ENCODE measurements at places on chromosomes 13 and 19.

DNA sequence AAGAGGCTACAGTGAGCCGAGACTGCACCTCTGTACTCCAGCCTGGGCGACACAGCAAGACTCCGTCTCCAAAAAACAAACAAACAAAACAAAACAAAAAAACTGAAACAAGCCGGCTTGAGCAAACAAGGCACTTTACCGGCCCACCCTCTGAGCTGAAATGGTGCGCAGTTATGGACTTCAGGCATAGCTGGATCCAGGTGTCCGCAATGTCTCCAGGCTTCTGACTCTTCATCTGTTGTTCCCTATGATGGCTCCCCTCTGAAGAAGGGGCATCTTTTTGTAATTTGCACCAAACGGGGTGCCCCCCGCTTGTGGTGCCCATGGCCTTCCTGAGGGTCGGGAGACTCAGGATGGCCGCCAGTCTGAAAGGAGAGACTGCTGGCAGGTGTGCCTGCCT, 6.2 kb downstream of the C2CD4C start:
- DNase-seq, result no peak

GRCh38 chr19:32692727-32693061, 1.1 kb downstream of the NUDT19 start:
- no peak for DNase-seq

DNA sequence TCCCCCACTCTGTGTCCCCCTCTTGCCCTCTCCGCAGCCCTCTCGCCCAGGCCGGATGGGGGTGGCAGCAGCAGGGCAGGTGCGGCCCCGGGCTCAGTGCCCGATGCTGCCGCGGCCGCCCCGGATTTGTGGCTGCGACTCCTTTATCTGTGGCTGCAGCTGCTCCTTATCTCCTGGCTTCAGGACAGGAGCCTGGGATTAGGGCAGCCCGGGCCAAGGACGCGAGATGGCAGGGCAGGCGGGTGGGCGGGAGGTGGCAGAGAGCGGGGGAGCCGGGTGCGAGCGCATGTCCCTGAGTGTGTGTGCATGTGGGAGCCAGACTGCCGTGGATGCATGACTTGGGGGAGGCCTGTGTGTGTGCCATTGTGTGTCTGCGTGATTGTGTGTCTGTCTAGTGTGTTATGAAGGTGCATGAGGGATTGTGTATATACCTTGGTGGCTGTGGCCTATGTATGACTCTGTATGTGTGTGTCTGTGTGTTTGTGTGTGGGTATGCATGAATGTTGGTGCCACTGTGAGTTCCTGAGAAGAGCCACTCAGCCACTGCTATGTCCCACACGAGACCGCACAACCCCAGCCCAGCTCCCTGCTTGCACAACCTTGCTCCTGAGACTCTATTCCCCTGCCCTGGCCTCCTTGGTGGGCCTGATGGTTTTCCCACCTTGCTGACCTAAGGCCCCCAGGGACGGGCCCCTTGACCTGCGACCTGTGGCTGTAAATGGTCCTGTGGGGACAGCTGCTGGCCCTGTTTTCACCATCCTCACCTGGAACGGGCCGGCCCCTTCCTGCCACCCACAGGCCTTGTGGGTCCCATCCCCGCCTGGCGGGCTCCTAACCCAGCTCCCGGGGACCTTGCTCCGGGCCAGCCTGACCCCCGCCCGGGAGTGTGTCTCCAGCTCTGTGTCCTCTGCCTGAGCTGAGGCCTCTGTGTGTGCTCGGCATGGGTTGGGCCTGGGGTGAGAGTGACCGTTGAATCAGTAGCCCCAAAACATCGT, 5.3 kb upstream of the NRTN start:
- no peak for DNase-seq

GRCh38 chr19:7748171-7748570, 837 bp upstream of the CD209 start:
- DNase-seq, result no peak

DNA sequence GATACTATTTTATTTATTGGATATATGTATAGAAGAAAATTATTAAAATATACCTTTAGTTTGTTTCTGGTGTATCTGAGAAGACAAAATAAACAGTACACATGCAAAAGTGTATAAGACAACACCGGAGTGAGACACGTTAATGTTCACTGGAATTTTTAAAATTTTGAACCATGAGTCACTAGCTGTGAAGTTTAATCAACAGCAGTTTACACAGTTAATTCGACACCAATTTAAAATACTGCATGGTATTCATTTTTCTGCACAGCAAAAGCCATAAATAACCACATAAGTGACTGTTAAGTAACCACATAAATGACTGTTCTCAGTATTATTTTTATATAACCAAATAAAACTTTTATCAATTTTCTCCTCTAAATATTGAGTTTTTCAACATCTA, 418.7 kb upstream of the NBEA start:
- DNase-seq, result no peak

- peak; percentile 62 for DNase-seq
Measured at GRCh38 chr19:38877781-38878574, at the start of gene RINL. Gene RINL, minus strand, starts transcription at chr19:38878275. Its CDS starts 1,533 bp downstream, at chr19:38876742.

- DNase-seq, result no peak
Measured at GRCh38 chr13:75554981-75555380, 5.4 kb downstream of the UCHL3 start.

- no peak for DNase-seq
Measured at GRCh38 chr19:47499371-47499770, 15.4 kb upstream of the KPTN start.

DNA sequence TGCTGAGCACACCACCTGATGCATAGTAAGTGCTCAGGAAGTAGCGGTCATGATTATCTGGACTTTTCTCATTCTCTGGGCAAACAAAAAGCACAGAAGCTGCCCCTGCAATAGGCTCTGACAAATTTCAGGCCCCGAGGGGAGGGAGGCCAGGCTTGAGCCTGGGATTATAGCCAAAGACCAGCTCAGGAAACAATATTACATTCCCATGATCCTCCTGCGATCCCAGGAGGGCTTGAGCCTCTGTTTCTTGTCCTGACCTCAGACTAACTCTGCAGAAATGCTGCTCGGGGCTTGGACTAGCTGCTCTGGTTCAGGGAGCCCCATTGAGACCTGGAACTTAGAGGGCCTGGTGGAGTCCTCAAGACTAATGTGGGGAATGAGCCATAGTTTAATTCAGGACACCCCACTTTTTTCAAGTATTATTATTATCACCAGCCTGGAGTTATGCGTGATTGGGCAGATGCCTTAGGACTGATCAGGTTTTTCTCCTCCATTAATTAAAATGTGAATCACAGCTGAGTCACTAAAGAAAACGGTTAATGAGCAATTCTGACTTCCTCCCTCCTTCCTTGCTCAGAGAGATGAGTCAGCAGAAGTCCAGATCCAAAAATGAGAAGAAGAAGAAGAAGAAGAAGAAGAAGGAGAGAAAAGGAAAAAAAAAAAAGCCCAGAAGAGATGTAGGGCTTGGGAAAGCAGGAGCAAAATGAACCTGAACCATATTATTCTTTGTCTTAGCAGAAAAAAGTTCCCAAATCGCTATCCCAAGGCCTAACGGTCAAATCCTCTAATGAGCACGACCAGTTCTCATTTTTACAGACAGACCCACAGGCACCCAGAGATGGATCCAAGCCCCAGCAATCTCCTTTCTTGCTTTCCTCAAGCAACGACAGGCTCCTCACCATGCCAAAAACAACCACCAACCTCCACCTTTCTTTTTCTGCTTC, 107.2 kb downstream of the CACNA1A start:
- no peak for DNase-seq

DNA sequence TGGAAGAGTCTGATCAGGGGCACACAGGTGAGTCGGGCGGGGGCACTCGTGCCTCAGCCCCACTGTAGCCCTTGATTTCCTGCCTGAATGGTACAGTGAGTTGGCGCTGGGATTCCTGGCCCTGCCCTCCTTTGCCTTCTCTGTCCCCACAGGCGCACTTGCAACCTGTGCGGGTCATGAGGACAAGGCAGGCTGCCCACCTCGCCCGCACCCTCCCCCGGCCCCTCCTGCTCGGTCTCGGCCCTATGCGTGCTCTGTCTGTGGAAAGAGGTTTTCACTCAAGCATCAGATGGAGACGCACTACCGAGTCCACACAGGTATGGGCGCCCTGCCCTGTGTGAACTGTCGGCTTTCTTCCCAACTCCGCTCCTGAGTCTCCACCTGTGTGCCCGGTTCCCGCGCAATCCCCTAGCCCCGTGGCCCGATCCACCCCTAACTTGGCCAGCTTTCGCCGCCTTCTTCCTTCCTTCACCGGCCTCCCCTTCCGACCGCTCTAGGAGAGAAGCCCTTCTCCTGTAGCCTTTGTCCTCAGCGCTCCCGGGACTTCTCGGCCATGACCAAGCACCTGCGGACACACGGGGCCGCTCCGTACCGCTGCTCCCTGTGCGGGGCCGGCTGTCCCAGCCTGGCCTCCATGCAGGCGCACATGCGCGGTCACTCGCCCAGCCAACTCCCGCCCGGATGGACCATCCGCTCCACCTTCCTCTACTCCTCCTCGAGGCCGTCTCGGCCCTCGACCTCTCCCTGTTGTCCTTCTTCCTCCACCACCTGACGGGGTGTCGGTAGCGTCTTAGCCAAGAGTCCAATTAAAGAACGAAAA, 1.6 kb upstream of the KMT2B start:
- DNase-seq, result no peak

DNA sequence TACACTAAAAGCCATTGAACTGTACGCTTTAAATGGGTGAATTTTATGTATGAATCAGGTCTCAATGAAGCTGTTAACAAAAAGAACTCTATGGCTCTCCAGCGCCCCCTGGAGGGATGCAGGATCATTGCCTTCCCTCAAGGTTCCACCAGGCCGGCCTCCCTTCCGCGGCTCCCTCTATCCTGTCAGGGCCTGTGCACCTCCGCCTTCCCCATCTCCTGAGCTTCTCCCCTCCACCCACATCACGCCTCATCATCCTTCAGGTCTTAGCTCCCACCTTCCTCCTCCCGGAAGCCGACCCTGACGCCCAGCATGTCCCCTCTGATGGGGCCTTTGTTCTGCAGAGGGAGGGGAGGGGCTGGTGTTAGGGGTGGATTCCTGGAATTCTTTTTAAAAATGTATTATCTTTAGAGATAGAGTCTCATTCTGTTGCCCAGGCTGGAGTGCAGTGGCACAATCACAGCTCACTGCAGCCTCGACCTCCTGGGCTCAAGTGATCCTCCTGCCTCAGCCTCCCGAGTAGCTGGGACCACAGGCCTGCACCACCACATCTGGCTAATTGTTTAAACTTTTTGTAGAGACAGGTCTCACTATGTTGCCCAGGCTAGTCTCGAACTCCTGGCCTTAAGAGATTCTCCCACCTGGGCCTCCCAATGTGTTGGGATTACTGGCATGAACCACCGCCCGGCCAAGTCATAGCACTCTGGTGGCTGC, 27.7 kb downstream of the MEIS3 start:
- DNase-seq, result peak; percentile 79

GRCh38 chr19:8302357-8302691, 5.8 kb downstream of the CD320 start:
- no peak for DNase-seq

DNA sequence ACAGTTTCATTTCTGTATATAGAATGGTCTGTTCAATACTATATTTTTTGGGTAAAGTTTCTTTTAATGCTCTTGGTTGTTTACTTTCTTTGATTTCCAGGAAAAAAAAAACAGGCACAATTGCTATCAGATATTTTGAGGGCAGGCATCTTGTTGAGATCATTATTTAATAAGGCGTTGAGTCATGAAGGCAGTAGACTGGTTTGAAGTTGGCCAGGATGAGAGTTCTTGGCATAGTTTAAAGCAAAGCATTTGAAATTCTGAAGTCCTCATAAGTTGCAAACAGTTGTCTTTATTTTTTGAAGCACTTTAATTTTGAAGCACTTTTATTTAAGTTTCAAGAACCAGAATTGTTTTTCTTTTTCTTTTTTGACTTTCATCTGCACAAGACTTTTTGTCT, 2.6 kb upstream of the ZNF175 start:
- DNase-seq, result no peak

DNA sequence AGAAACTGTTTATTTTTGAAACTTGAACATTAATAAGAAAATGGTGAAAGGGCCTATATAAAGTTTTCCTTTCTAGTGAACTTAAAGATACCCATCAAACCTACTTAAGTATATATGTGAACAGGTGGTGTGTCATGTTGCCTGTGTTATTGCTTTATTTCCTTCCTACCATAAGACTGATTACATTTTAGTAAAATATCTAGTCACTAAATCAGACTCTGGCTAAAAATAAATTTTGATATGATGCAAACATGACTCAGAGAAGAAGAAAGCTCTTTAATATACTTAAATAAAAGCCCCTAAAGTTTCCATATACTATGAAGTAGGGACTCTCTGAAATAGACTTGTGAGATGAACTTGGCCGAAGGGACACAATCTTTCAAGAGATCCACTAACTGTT, 35.1 kb upstream of the FBXL3 start:
- no peak for DNase-seq

- peak; percentile 38 for DNase-seq
Measured at GRCh38 chr19:49335071-49335783, at the start of gene CD37. Gene CD37, plus strand, starts transcription at chr19:49335406. Its CDS starts 135 bp downstream, at chr19:49335541.

GRCh38 chr13:113794764-113795173, 35.7 kb downstream of the TMEM255B start:
- no peak for DNase-seq

DNA sequence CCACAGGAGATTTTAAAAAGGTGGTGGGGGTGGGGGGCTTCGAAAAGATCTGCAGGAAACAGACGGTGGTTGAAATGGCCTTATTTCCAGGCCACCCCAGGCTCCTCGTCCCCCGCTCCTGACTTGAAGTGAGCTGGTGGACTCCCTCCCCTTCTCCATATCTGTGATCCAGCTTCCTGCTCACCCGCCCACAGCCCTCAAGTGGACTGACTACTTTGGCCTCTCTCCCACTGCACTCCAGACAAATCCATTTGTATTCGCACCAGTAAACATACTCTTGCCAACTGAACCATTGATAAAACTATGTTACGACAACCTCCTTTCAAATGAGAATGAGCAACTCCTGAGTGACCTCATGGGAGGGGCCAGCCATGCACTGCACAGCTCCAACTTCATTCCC, 259.5 kb downstream of the COL4A1 start:
- no peak for DNase-seq

- DNase-seq, result no peak
Measured at GRCh38 chr19:1655131-1655981, 2.9 kb upstream of the TCF3 start.

DNA sequence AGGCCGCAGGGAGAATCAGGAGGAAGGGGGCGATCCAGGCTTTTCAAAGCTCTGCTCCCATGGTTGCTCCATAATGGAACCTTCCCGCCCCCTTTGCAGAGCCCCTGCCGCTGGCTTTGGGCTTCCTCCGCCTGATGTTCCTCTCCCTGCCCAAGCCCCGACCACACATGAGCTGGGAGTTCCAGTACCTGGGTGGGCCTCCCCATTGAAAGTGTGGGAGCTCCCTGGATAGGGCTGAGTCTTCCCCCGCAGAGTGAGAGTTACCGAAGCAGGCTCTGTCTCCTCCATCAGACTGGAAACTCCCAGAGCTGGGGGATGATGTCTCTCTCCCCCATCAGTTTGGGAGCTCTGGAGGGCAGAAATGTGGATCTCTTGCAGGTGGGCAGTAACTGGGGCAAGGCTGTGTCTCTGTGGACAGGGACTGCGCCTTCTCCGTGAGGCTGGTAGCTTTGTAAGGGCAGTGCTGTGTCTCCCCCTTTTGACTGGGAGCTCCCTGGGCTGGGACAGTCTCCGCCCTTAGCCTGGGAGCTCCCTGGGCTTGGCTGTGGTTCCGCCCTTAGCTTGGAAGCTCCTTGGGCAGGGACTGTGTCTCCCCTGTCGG, 722 bp downstream of the DCAF15 start:
- DNase-seq, result no peak

GRCh38 chr13:80844164-80844563, 503.2 kb upstream of the SPRY2 start:
- no peak for DNase-seq
